ENCODE measurements at places on chromosomes 16 and 17.

DNA sequence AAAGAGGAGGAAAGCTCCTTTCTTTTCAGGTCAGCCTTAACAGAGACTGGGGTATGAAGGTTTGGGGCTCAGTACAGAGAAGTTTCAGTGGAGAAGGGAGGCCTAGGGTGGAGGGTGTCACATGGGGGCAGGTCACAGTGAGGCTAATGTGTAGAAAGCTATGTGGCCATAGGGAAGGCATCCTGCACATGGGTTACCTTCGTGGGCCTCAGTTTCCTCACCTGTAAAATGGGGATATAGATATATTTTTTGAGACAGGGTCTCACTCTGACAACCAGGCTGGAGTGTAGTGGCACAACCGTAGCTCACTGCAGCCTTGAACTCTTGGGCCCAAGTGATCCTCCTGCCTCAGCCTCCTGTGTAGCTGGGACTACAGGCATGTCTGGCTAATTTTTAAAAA, 41.8 kb downstream of the EMP2 start:
- no peak for DNase-seq

GRCh38 chr16:53053967-53054669, 673 bp upstream of the CHD9 start:
- DNase-seq, result peak; percentile 24

DNA sequence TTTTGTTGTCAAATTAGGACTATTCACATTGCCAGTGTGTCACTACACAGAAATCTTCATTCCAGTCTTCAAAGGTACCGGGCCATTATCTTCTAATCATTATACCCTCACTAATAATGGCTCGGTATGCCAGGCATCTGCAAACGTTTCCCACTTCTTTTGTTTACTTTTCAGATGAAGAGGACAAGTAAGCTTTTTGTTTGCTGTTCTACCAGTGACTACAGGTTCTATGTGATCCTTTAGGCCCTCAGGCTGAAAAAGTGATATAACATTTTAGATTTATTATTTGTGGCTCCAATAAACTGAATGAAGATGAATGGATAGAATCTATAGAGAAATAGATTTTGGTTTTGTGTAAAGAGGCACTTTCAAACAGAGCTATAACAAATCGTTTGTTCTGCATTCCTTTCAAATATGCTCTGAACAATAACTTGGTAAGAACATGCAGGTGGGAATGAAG, 403 bp upstream of the KRTAP3-1 start:
- no peak for DNase-seq

DNA sequence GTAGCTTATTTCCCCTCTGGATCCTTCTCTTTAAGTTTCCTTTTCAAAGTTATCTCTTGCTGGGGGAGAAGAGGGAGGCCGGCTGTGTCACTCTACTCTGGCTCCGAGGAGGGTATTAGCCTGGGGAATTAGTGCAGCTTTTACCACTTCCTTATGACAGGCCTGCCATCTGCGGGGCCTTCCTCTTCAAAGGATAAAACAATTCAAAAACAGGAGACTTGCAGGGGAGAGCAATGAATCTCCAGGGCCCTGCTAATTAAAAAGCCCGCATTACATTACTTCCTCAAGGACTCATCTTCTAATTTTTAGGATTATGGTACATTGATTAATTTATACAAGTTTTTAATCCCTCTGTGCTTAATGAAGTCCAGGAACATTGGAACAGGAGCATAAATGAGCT, 190.9 kb upstream of the CDH5 start:
- DNase-seq, result no peak

DNA sequence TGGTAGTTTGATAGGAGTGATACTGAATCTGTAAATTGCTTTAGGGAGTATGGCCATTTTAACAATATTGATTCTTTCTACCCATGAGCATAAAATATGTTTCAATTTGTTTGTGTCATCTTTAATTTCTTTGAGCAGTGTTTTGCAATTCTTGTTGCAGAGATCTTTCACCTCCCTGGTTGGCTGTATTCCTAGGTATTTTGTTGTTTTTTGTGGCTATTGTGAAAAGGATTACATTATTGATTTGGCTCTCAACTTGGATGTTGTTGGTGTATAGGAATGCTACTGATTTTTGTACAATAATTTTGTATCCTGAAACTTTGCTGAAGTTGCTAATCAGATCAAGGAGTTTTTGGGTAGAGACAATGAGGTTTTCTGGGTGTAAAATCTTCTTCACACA, 3.2 kb downstream of the KRTAP9-9 start:
- no peak for DNase-seq

DNA sequence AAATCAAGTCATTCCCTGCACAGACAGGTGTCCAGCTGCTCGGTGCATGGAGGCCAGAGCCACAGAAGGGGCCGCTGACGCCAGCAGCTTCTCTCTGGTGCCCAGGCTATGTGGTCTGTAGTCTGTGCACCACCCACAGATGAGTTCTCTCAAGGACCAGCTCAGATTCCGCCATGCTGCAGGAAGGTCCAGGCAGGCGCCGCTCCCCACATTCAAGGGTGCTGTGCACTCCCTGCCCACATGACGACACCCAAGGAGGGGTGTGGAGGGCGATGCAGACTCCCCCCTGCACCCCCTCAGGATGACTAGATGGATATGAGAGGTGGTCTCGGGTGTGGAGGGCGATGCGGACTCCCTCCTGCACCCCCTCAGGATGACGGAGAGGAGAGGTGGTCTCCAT, 119.0 kb downstream of the ANKRD11 start:
- no peak for DNase-seq

- no peak for DNase-seq
Observed at GRCh38 chr17:42519546-42520491, 16.2 kb upstream of the NAGLU start.

GRCh38 chr17:28725166-28725659, 820 bp downstream of the TLCD1 start:
- DNase-seq, result peak; percentile 43

DNA sequence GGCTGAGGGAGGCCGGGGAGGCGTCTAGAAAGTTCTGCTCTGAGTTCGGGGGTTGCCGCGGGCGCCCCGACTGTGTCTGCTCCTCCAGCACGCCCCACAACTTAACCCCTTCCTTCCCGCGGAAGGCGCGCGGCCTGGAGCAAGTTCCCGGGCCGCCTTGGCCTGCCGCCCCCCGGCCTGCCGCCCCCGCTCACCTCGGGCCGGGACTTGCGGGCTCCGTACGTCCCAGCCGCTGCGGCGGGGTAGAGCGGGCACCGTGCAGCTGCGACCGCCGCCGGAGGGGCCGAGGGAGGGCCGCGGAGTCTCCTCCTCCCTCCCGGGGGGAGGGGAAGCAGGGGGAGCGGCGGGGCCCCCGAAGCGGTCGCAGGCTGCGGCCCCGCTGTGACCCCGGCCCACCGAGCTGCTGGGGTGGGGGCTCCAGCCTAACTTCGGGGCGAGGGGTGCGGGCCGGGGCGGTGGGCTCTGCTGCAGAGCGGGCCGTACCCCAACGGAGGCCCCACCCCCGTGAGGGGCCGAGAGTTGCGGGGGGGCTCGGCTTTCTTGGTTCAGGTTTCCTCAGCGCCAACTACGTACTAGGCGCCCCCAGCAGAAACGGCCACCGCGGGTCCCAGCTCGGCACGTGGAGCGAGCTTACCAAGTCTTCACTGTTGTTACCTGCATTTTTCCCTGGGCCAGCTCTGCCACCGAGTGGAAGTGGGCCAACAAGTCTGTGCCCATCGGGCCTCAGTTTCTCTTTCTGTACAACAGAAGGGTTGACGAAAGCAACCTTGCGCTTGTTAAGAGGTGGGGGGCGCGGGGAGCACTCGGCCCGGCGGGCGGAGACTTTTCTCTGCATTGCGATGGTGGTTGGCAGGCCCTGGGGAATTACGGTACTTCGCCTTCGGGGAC, at the start of gene CCDC102A:
Gene CCDC102A (minus strand): TSS at position 266 of the 888 bp plus-strand sequence. CDS start 7,394 bp downstream, outside the sequence.
- peak; percentile 64 for DNase-seq

- no peak for DNase-seq
Observed at GRCh38 chr17:44293509-44294226, 14.7 kb upstream of the RUNDC3A start.

- peak; percentile 34 for DNase-seq
Observed at GRCh38 chr16:65975049-65975708, 391.3 kb upstream of the CDH5 start.

DNA sequence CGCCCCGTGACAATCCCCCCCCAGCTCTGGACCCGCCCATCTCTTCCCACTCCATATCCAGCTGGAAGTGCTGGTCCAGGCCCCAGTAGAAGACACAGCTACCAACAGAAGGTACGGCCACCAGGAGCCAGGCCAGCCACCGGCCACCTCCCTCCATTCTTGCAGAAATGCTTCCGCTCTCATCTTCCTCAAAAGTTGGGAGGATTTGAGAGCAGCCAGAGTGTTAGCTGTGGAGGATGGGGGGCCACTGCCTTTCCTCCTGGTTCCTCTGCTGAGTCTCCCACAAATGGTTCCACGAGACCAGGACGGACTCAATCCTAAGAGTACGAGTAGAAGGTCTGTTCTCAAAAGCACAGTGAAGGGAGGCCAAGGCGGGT, 78.3 kb downstream of the GAS7 start:
- DNase-seq, result no peak

DNA sequence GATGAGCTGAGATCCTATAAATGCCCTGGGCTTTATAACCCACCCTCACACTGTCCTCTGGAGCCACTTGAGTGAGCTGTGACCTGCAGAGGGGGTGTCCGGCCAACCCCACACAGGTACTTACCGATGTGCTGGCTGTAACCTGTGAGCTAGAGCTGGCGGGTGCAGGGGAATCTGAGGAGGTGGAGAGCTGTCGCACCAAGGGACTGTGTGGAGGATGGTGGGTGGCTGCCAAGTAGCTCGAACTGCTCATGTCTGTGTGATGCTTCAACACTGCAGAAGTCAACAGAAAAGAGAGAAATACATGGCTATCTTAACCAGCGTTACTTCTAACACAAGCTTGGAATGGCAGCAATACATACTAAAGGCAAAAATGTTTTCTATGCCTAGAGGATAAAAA, 39.4 kb downstream of the STH start:
- no peak for DNase-seq

- no peak for DNase-seq
Observed at GRCh38 chr17:42340691-42341127, 47.5 kb downstream of the STAT3 start.

GRCh38 chr16:66070140-66070917, 296.2 kb upstream of the CDH5 start:
- no peak for DNase-seq

- DNase-seq, result no peak
Observed at GRCh38 chr16:65665586-65665985, 543.7 kb upstream of the CDH11 start.

DNA sequence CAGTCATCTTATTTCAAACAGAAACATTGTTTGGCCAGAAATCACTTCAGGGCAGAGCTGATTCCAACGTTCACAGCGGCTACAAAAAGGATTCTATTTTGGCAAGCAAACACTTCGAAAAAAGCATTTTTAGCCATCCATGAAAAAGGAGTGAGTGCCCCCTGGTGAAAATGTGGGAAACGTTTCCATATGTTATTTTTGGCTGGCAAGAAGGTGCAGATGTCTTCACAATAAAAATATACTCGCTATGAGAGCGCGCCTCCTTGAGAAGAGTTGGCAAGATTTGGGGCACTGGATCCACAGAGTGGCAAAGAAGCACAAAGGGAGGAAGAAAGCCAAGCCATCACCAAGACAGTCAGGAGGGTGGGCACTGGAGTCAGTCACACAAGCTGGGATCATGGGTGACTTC, 191.1 kb downstream of the CHD9NB start:
- DNase-seq, result peak; percentile 25

DNA sequence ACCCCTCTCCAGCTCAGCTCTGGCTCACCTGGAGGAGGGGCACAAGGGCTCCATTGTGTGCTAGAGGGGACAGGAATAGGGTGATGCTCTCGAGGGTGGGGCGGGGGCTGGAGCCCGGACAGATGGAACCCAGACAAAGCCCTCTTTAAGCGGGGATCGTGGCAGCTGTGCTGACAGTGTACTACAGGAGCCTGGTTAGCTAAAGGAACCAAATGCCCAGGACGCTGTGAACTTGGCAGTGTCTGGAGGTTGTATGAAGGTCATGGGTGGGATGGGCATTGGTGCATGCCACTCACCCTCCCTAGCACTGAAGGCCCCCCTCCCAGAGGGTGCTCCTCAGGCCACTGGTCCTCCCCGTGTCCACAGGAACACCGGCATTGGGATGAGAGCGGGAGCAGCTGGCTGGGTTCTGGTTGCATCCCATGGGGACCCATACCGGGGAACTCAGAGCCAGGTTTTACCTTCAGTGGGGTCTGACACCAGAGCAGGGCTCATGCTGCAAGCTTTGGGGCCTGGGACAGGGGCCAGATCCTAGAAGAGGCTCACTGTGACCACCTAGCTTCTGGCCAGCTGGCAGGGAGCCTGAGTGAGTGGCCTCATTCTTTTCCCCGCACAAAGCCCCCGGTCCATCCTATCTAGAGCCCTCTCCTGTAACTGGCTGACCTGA, 11.9 kb downstream of the KIF19 start:
- no peak for DNase-seq

- DNase-seq, result peak; percentile 26
Observed at GRCh38 chr16:8713635-8714172, 39.3 kb downstream of the ABAT start.

GRCh38 chr17:7393613-7394451, 493 bp downstream of the PLSCR3 start:
- no peak for DNase-seq

- DNase-seq, result no peak
Observed at GRCh38 chr17:78840530-78840779, 159 bp downstream of the USP36 start.

DNA sequence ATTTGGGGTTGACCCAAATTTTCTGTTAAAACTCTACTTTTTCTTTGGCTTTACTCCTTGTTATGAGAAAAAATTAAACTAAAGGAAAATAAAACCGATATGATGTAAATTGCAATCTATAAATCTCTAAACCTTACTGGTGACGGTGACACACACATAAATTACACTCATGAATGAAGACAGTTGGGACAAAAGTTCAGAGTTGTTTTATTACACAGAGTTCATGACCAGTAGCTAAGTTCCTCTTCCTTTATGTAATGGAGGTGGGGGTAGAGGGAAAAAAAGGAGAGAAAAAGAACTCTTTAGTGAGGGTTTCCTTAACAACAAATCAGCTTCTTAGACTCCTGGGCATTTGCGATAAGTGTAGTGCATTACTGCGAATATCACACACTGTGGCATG, 220.7 kb downstream of the KCNJ2 start:
- DNase-seq, result no peak

GRCh38 chr17:14959106-14959648, 305.9 kb downstream of the PMP22 start:
- DNase-seq, result no peak

DNA sequence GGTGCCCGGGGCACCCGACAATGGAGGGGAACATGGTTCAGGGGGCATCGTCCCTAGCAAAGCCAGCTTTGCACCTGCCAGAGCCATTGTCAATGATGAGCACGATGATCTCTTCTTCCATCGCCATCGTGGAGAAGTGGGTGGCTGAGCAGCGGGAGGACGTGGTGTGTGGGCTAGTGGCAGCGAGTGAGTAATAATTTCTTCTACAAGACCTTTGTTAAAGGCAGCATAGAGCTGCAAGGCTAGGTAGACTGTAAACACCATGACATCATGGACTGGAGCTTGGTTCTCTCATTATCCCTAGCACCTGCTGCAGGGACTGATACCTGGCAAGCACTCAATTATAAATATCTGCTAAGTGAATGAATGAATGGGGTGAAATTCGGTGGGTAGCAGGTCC, 6.7 kb upstream of the HEATR3 start:
- no peak for DNase-seq

Data from BE2C (cell line).